ENCODE measurements at places on chromosomes 5 and 9. TPM values are rescaled to one million over a fixed set of nuclear protein-coding genes. Genes with fewer than 3 reads are reported as not detected.

GRCh38 chr5:154318691-154319090 lies 127.1 kb upstream of the SAP30L start:
- no peak for DNase-seq

The BARX1 gene
- not detected for total RNA-seq

DNA sequence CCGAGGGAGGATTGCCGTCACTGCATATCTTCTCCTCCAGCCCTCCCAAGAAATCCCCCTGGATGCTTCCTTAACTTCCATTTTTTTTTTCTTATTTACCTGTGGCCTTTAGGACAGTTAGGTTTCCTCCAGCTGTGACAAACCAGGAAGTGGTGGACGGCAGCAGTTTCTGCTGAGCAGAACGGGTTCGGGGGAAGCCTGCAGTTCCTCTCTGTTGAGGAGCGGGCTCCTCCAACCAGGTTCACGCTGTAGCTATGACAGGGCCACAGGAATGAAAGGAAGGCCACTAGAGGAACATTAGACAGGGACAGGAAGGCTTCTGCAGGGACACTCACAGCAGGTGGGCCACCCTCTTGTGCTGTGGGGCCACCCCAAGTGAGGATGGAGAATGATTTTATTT lies 76.7 kb upstream of the SYK start:
- no peak for DNase-seq

The THBS4 gene
- 0.60 TPM for total RNA-seq

DNA sequence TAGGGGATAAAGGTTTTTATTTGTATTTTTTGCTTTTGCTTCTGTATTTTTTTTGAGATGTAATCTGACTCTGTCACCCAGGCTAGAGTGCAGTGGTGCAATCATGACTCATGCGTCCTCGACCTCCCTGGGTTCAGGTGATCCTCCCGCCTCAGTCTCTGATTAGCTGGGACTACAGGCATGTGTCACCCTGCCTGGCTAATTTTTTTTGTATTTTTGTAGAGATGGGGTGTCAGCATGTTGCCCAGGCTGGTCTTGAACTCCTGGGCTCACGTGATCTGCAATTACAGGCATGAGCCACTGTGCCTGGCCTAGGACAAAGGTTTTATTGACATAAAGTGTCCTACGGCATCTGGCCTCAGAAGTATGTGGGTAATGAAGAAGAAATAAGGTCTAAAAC lies 297.1 kb upstream of the C9orf72 start:
- peak; percentile 35 for DNase-seq

The CDX1 gene
- not detected for total RNA-seq
